ENCODE measurements at places on chromosomes 12 and 14. TPM values are rescaled to one million over a fixed set of nuclear protein-coding genes. Genes with fewer than 3 reads are reported as not detected.

Gene KRT78
- total RNA-seq, result not detected

Gene RHEBL1
- total RNA-seq, result 6.7 TPM

Gene CKB
- 504 TPM for total RNA-seq

Gene P3H3
- 38.2 TPM for total RNA-seq

Gene KRT73
- total RNA-seq, result not detected

Gene DACT1
- total RNA-seq, result 23.6 TPM

Gene APOF
- not detected for total RNA-seq

Gene DPPA3
- 2.8 TPM for total RNA-seq

Gene CLEC1B
- total RNA-seq, result not detected

Gene KRT79
- 0.21 TPM for total RNA-seq

Gene PFDN5
- 199 TPM for total RNA-seq

Gene TC2N
- total RNA-seq, result 42.1 TPM

Gene RNASE4
- total RNA-seq, result 2.0 TPM

Gene GALNT16
- 2.9 TPM for total RNA-seq

Gene GALNT9
- total RNA-seq, result 2.5 TPM

Gene BDKRB1
- not detected for total RNA-seq

Gene C12orf42
- total RNA-seq, result 1.1 TPM

Gene NUAK1
- total RNA-seq, result 16.9 TPM

Gene TTC6
- not detected for total RNA-seq

Gene GLIPR1L1
- total RNA-seq, result not detected

Gene OTOGL
- 0.35 TPM for total RNA-seq

Gene PRICKLE1
- total RNA-seq, result 51.7 TPM

Gene CLEC7A
- total RNA-seq, result not detected

Gene PTPRQ
- total RNA-seq, result not detected

Gene MEG3
- total RNA-seq, result not detected

Gene NACA
- total RNA-seq, result 1,279 TPM

Gene AMIGO2
- total RNA-seq, result 3.5 TPM

Gene ARHGDIB
- total RNA-seq, result not detected

Gene RND1
- total RNA-seq, result 10.4 TPM

Gene TAS2R43
- total RNA-seq, result 2.6 TPM

Gene RTL1
- not detected for total RNA-seq

Gene KRT4
- not detected for total RNA-seq

Gene ACSS3
- total RNA-seq, result 28.9 TPM

Gene ATF7IP
- 107 TPM for total RNA-seq

Gene TRIAP1
- 61.8 TPM for total RNA-seq

Gene LRFN5
- 6.3 TPM for total RNA-seq

Gene CMKLR1
- total RNA-seq, result 1.6 TPM

Gene TCL1A
- 8.5 TPM for total RNA-seq

Gene OR9K2
- not detected for total RNA-seq

Gene LMO3
- total RNA-seq, result 15.1 TPM

Gene NANOG
- 134 TPM for total RNA-seq

Gene KCNC2
- total RNA-seq, result 0.10 TPM

Gene CNTN1
- total RNA-seq, result 27.0 TPM

Gene SIRT4
- total RNA-seq, result 0.78 TPM

Gene STYX
- 43.1 TPM for total RNA-seq

Measured in GM23338 (cell line).